ENCODE measurements at places on chromosomes 1 and 21. TPM values are rescaled to one million over a fixed set of nuclear protein-coding genes. Genes with fewer than 3 reads are reported as not detected.

- H3K4me1 ChIP-seq: no peaks in the 10 kb centered on the region
- H3K36me3 ChIP-seq: no peaks in the 10 kb centered on the region
- no peak overlapping the region for H3K4me3 ChIP-seq
- no peak for DNase-seq
These were observed 35.3 kb downstream of the L1TD1 start for GRCh38 chr1:62229932-62230331.

DNA sequence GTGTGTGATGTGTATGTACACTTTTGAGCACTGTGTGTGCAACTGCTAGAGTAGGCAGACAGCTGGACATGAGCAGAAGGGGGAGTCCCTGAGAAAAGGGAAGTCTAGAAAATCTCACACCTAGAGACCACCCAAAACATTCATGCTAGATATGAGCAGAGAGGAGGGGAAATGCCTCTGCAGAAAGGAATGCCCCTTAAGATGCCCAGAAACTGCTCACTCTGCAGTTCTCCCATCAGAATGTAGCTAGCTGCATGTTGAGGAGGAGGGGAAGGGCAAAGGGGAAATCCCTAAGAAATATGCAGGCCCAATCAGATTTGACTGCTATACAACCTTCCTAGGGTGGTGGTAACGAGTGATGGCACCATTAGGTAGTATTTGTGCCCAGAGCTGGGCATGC is 31.8 kb upstream of the MAGOH start:
- no peak overlapping the region for H3K4me3 ChIP-seq
- H3K4me1 ChIP-seq: peaks cover 5% of the 10 kb centered on the region
- no peaks in the 10 kb centered on the region for H3K27me3 ChIP-seq
- no peak overlapping the region for H3K27ac ChIP-seq

DNA sequence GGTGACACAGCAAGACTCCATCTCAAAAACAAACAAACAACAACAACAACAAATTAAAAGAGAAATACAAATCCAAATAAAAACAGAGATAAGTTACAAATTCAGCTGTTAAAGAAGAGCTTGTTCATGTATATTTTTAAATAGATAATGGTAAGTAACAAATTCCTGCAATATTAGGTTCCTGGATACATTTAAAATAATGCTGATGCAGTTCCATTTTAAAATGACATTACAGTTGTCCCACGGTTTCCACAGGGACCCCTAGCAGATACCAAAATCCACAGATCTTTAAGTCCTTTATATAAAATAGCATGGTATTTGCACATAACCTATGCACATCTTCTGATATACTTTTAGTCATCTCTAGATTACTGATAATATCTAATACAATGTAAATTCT is 61.5 kb downstream of the ABL2 start:
- H3K4me1 ChIP-seq: peaks cover 5% of the 10 kb centered on the region
- H3K27me3 ChIP-seq: no peaks in the 10 kb centered on the region

DNA sequence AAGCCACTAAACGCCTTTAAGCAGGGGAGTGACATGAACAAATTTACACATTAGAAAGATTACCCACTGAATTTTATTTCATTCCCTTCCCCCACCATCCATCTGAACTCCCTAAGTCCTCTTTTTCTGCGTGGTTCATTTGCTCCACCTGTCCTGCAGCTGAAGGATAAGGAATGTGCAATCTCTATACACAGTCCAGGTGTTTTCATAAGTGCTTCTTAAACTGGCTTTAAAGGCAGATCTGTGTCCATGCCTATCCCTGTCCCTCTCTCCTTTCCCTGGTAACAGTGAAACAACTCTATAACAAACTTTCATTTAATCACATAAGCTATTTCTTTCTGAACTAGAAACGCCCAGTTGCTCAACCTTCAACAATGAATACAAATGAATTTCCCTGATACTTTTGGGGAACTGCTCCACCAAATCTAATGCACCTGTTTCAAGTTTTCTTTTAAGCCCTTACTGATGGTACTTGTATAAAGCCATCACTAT is 8.4 kb downstream of the GSTM3 start:
- DNase-seq: no peak
- no peak overlapping the region for H3K27ac ChIP-seq
- H3K4me3 ChIP-seq: no peak overlapping the region
- peaks cover 23% of the 10 kb centered on the region for H3K27me3 ChIP-seq
- H3K36me3 ChIP-seq: no peaks in the 10 kb centered on the region

HEYL gene
- total RNA-seq: not detected

DNA sequence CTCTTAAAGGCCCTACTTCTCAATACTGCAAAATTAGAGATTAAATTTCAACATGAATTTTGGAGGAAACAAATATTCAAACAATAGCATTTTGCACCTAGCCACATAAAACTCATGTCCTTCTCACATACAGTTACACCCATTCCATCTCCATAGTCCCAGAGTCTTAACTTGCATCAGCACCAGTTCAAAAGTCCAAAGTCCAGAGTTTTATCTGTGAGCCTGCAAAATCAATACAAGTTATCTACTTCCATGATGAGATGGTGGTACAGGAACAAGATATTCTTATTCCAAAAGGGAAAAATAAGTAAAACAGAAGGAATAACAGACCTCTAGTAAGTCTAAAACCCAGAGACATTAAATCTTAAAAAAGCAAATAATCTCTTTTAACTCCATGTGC is 686.0 kb upstream of the ADGRL4 start:
- no peaks in the 10 kb centered on the region for H3K4me1 ChIP-seq
- no peak overlapping the region for H3K4me3 ChIP-seq
- H3K27me3 ChIP-seq: no peaks in the 10 kb centered on the region

SH2D5 gene
- total RNA-seq: 0.14 TPM

DNA sequence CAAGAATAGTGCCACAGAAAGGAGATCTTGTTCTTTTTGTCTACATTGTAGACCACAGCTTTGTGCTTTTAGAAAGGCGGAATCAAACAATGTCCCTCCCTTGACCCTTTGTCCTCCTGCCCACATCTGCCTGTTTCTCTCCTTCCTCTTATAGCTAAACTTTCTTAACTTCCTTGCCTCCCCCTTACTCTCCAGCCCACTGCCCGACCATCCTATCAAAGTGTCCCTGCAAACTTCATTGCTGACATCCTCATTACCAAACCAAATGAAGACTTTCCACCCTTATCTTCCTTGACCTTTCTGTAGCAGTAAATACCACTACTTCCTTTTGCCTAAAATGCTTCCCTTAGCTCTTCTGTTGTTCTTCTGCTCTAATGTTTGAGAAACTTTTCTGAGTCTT is 5.0 kb downstream of the SELP start:
- no peak overlapping the region for H3K4me3 ChIP-seq
- H3K27me3 ChIP-seq: no peaks in the 10 kb centered on the region
- peaks cover 28% of the 10 kb centered on the region for H3K4me1 ChIP-seq
- no peak overlapping the region for H3K27ac ChIP-seq

GRCh38 chr1:18633422-18634155 is 2.9 kb downstream of the PAX7 start:
- DNase-seq: no peak
- no peaks in the 10 kb centered on the region for H3K4me1 ChIP-seq
- H3K27me3 ChIP-seq: peaks cover 71% of the 10 kb centered on the region
- H3K27ac ChIP-seq: no peak overlapping the region
- H3K4me3 ChIP-seq: no peak overlapping the region

OVAAL gene
- total RNA-seq: not detected

CLK2 gene
- total RNA-seq: 117 TPM

- peaks cover 9% of the 10 kb centered on the region for H3K36me3 ChIP-seq
- no peaks in the 10 kb centered on the region for H3K27me3 ChIP-seq
- no peak for DNase-seq
- H3K27ac ChIP-seq: peak overlapping the region; percentile 63
- H3K4me3 ChIP-seq: peak overlapping the region; percentile 65
These were observed 1.7 kb upstream of the TRAPPC10 start for GRCh38 chr21:44010429-44010828.

All from natural killer cell treated with Interleukin-12 subunit alpha and Interleukin-12 subunit beta and Interleukin-15 and Interleukin-18, amount 100 ng/mL, for 72 hours (primary cell).